ENCODE measurements at places on chromosomes 11 and 22. TPM values are rescaled to one million over a fixed set of nuclear protein-coding genes. Genes with fewer than 3 reads are reported as not detected.

- peaks cover 10% of the 10 kb centered on the region for H3K4me1 ChIP-seq
- no peak for DNase-seq
- H3K27me3 ChIP-seq, result no peaks in the 10 kb centered on the region
- peak overlapping the region; percentile 71 for H3K27ac ChIP-seq
Observed at GRCh38 chr11:74592063-74592440, 330 bp upstream of the POLD3 start.

DNA sequence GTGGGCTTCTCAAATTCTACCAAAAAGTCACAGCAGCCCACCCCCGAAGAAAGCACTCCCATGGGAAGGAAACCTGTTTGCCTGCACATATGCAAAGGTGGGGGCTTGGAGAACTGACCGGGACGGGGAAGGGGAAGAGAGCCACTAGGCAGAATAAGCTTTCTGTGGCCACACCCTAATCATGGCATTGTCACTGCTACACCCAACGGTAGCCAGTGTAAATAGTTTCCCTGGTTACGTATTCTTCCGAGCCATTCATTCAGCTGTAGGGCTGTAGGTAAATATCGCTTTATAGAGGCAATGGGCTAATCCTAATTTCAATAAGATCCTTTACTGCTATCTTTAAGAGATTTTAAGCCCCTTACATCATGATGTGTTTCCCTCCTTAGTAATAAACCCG is 61.7 kb downstream of the PRDM11 start:
- H3K4me1 ChIP-seq, result peaks cover 11% of the 10 kb centered on the region
- DNase-seq, result no peak
- no peaks in the 10 kb centered on the region for H3K36me3 ChIP-seq
- no peak overlapping the region for H3K4me3 ChIP-seq

DNA sequence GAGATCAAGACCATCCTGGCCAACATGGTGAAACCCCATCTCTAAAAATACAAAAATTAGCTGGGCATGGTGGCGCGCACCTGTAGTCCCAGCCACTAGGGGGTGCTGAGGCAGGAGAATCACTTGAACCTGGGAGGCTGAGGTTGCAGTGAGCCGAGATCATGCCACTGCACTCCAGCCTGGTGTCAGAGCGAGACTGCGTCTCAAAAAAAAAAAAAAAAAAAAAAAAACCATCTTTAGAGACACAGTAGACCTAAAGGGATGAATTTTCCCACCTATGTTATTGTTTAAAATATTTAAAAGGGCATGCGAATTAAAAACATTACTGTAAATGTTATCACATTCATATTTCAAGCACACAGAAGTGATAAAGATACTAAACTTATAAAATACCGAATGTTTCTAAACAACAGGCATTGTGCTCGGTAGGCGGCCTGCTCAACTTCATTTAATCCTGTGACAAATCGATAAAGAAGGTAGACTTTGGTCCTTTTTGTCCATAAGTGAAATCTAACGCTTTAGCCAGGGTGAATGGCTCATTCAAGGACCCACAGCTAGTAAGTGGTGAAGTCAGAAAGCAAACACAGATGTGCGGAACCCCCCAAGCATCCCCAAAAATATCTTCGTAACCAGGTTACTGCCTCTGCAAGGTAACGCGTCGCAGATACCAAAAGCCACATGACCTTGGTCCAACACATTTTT is 16.1 kb downstream of the NCAPD3 start:
- no peak overlapping the region for H3K27ac ChIP-seq
- no peaks in the 10 kb centered on the region for H3K36me3 ChIP-seq
- no peak overlapping the region for H3K4me3 ChIP-seq

GRCh38 chr11:69694781-69695180 is 9.0 kb downstream of the FGF19 start:
- H3K27ac ChIP-seq, result no peak overlapping the region
- H3K36me3 ChIP-seq, result no peaks in the 10 kb centered on the region

DNA sequence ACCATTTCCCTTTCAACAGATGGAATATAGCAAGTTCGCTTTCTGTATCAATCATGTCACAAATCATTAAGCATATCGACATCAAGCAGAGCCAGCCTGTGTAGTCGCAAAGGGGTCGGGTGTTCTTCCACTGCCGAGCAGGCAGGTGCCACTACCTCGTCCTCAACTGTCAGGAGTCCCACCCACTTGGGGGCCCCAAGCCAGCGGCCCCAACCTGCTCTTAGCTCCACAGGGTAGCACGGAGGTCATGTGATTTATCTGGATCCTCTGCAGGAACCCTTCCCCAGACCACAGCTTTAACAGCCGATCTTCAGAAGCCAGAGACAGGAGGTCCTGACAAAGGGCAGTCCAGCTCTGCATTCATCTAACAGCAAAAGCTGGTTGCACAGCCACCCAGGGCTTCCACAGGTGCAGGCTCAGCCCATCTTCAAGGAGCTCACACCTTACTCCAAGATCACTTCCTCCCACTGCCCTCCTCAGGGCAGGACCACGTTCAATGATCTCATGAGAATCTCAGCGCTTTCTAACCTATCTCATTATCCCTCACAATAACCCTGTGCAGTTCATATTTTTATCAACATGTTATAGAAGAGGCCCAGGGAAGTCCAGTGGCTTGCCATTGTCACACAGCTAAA is 110.2 kb downstream of the TRIM29 start:
- H3K36me3 ChIP-seq, result no peaks in the 10 kb centered on the region

CHEK2 gene
- total RNA-seq, result 5.3 TPM

DNA sequence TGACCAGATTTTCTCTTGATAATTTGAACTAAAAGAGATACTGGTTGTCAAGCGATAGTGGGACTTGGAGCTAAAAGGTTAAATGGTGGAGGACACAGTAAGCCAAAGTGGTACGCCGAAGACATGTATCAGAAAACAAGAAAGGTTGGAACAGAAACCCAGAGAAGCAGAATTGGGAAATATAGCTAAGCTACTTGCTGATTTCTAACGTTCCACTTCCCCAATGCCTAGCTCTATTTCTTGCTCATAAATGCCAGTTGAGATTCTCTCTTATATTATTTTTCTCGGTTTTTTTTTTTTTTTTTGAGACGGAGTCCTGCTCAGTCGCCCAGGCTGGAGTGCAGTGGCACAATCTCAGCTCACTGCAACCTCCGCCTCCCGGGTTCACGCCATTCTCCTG is 12.7 kb downstream of the TMEM41B start:
- no peak overlapping the region for H3K27ac ChIP-seq
- no peak overlapping the region for H3K4me3 ChIP-seq
- no peaks in the 10 kb centered on the region for H3K27me3 ChIP-seq
- no peaks in the 10 kb centered on the region for H3K4me1 ChIP-seq

SPTBN2 gene
- total RNA-seq, result 78.7 TPM

Measured in adrenal gland (tissue), 19 donors.